ENCODE measurements at places on chromosomes 5 and 9. TPM values are rescaled to one million over a fixed set of nuclear protein-coding genes. Genes with fewer than 3 reads are reported as not detected.

DNA sequence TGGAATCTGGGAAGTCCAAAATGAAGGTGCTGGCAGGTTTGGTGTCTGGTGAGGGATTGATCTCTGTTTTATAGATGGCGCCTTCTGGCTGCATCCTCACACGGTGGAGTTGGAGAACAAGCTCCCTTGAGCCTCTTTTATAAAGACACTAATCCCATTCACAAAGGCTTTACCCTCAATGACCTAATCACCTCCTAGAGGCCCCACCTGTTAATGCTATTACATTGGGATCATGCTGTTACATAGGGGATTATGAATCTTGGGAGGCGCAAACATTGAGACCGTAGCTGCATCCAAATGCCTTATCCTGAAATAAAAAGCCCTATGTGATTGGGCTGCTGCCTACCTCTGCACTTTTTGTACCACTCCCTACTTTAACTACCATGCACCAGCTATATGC is 197.1 kb upstream of the HMHB1 start:
- no peak for DNase-seq

GRCh38 chr5:133664422-133664821 is 52.1 kb upstream of the FSTL4 start:
- DNase-seq = no peak

GRCh38 chr5:69265931-69266330 is 31.2 kb downstream of the CDK7 start:
- no peak for DNase-seq

The IL4 gene
- 0.38 TPM for polyA plus RNA-seq

The TAF11L5 gene
- not detected for polyA plus RNA-seq

DNA sequence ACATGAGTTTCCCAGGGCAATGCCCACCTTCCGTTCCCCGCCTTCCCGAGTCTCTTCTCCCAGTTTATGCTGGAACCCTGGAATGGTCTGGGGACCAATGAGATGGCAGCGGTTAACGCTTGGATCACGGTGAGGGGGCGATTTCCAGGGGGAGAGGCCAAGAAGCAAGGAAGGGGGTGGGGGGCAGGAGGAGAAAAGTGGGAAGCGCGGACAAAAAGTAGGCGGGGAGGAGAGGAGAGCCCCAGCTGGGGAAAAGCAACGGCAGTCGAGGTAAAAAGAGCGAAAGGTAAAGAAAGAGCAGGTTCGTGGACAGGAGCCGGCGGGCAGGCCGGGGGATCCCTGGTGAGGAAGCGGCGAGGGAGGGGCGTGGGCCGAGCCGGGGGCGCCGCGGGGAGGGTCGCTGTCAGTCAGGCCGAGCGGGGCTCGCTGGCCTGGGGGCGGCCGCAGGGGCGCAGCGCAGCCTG is 508 bp upstream of the SNCAIP start:
- no peak for DNase-seq

The GABRA1 gene
- not detected for polyA plus RNA-seq

DNA sequence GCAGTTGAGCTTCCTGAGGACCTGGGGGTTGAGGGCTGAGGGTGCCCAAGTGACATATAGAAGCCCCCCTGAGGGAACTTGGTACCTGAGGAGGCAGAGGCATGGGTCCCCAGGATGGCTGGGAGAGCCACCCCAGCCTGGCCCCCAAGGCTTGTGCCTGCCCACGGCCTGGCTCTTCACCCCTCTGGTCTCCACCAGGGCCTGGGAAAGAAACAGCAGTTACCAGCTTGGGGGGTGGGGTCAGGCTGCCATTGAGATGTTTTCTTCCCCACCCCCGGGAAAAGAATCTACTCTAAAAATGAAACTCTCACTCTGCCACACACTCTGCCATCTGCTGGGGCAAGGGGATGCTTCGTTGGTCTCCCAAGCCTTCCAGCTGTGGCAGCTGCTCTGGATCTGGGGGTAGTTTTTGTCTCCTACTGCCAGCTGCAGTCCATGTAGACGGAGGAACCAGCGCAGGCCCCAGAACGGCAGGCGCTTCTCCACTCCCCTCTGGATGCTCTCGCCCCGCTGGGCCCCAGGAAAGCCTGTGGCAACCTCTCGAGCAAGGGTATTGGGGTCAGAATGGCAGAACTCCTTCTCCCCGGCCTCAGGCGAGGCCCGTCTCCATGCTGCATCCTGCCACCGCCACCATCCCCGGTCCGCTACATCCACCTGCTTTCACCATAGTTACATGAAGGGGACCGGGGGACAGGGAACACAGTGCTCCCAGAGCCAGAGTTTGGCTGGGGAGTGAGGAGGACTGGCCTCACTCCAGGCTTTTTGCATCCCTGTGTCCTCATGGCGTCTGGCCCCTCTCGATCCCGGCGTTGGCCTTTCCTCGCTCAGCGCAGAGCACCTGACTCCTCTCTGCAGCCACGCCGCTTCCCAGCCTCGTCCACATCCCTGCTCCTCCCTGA is 123.5 kb downstream of the DAB2IP start:
- DNase-seq = no peak

- DNase-seq = no peak
Observed at GRCh38 chr9:4489919-4490704, at the start of gene SLC1A1. TSS of gene SLC1A1 (plus strand) at chr9:4490468. CDS start at chr9:4490680, 212 bp downstream.

GRCh38 chr9:72597181-72597517 is 75.7 kb downstream of the TMC1 start:
- no peak for DNase-seq

DNA sequence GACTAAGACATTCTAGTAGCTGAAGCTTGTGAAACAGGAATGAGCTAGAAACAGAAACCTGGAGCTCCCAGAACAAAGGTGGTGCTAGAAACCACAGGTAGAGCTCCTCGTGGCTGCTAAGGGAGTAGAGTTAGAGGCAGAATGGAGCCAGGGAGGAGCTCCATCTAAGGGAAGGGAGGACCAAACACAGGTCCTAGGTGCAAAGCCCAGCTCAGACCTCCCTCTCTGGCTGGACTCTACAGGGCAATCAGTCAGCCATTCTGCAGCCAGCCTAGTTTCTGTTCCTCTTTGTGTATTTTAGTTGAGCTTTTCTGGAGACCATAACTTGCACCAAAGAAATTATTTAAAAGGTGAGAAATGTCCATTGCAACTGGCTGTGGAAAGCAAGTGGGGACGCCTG is 70.4 kb downstream of the CRB2 start:
- DNase-seq = no peak

The NTRK2 gene
- polyA plus RNA-seq = 134 TPM

Data from renal cortex interstitium (tissue), 15 donors.